Aorta (tissue), 5 donors: ENCODE measurements at places on chromosomes 2 and 18. TPM values are rescaled to one million over a fixed set of nuclear protein-coding genes. Genes with fewer than 3 reads are reported as not detected.

Gene UNC80
- not detected for total RNA-seq

Gene RTP5
- not detected for total RNA-seq

Gene SDC1
- 0.66 TPM for total RNA-seq

Gene KCNF1
- not detected for total RNA-seq

Gene ANKRD30B
- total RNA-seq: not detected

Gene ATOH8
- 56.7 TPM for total RNA-seq

Gene CCDC74B
- total RNA-seq: 1.3 TPM

Gene UGT1A8
- not detected for total RNA-seq

GRCh38 chr2:237510502-237511217, 23.6 kb downstream of the MLPH start:
- H3K27ac ChIP-seq: no peak overlapping the region
- H3K4me3 ChIP-seq: no peak overlapping the region
- DNase-seq: no peak
- H3K36me3 ChIP-seq: no peaks in the 10 kb centered on the region
- H3K4me1 ChIP-seq: no peaks in the 10 kb centered on the region
- no peaks in the 10 kb centered on the region for H3K27me3 ChIP-seq

GRCh38 chr2:16275131-16275530, 334.8 kb downstream of the MYCN start:
- H3K4me3 ChIP-seq: no peak overlapping the region
- no peaks in the 10 kb centered on the region for H3K36me3 ChIP-seq
- H3K27ac ChIP-seq: no peak overlapping the region
- no peaks in the 10 kb centered on the region for H3K4me1 ChIP-seq
- H3K27me3 ChIP-seq: no peaks in the 10 kb centered on the region
- DNase-seq: no peak

GRCh38 chr2:120470041-120470965, 124.4 kb downstream of the INHBB start:
- no peak overlapping the region for H3K4me3 ChIP-seq
- no peaks in the 10 kb centered on the region for H3K27me3 ChIP-seq
- H3K36me3 ChIP-seq: no peaks in the 10 kb centered on the region
- H3K4me1 ChIP-seq: peaks cover 5% of the 10 kb centered on the region
- H3K27ac ChIP-seq: peak overlapping the region; percentile 49

DNA sequence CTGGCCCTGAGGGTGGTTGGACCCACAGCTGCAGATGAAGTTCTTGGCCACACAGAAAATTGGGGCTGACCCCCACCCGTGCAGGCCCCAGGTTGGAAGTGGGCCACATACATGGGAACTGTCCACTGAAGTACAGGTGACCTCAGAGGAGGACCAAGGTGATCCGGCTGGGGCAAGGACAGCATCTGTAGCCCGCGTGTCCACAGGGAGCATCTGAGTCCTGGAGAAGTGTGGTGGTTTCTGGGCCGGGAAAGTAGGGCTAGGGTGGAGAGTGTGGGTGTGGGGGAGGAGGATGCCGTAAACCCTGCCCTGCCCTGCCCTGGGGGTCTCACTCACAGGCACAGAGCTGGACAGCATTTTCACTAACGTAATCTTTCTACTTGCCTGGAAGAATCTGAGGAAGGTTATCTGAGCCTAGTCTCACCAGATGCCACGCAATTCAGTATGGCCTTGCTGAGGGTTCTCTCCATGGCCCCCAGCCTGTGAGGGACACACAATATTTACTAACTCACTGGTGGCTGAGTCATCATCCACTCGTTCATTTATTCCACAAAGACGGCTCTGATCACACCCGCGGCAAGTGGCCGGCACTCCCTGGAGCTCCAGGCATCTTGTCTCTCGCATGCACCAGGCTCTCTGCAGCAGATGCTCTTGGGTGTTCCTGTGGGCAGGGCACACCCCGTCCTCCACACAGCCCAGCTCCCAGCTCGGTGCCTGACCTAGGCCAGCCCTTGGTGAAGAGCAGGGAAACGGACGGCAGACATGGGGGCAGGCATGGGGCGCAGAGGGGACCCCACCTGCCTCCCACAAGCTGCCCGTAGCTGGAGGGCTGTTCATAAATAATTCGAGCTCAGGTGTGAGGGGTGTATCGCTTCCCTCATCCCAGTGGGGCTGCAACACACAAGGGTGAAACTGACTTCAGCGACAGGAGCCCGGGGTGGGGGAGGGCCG, 51.2 kb downstream of the INHBB start:
- H3K4me3 ChIP-seq: no peak overlapping the region
- H3K4me1 ChIP-seq: no peaks in the 10 kb centered on the region
- H3K27me3 ChIP-seq: no peaks in the 10 kb centered on the region
- no peak overlapping the region for H3K27ac ChIP-seq
- H3K36me3 ChIP-seq: no peaks in the 10 kb centered on the region

DNA sequence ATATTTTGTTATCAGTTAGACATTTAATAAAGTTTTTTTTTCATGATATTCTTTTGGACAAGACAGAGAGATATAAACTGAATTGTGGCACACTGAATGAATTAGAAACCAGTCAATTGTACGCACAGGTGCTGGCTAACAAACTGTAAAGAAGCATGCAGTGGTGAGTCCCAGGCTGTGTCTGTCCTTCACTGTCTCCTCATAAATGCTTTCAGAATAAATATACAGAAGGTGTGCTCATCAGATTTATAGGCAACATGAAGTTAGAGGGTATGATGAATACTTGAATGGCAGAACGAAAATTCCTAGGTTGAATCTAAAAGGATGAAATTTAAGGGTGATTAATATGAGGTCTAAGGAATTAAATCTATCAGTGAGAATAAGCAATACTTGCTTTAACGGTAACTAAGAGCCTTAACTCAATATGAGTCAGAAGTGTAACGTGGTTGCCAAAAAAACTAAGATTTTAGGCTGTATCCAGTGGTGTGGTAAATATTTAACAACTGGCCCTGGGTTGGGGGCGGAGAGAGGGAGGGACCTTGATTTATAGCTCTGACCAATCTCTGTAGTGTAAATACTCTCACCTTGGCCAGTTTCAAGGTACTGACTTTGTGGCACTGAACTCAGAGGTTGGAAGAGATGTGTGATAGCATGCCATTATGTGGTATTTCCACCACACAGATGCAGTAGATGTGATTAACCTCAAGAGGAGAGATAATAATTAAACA, 41.9 kb upstream of the AAK1 start:
- H3K27ac ChIP-seq: no peak overlapping the region
- no peaks in the 10 kb centered on the region for H3K27me3 ChIP-seq
- H3K4me3 ChIP-seq: no peak overlapping the region
- no peak for DNase-seq
- no peaks in the 10 kb centered on the region for H3K36me3 ChIP-seq

GRCh38 chr2:1886405-1886992, 142.2 kb upstream of the PXDN start:
- H3K27ac ChIP-seq: no peak overlapping the region
- H3K36me3 ChIP-seq: no peaks in the 10 kb centered on the region
- H3K4me3 ChIP-seq: no peak overlapping the region
- H3K4me1 ChIP-seq: no peaks in the 10 kb centered on the region

DNA sequence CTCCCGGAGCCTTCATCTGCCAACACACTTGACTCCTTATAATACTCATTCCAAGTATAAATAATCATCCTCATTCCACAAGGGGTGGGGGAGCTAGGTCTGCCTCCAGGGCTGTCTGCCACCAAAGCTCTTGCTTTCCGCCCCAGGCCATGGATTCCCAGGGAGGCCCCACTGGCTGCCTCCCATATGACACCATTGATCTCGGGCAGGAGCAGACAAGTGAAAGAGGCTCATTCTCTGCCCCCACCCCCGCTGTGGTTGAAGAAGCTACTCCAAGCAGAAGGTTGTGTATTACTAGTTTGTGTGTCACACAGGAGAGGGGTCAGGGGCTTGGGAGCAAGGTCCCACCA, 99.5 kb downstream of the MRO start:
- no peak for DNase-seq
- H3K36me3 ChIP-seq: no peaks in the 10 kb centered on the region
- no peaks in the 10 kb centered on the region for H3K27me3 ChIP-seq
- H3K4me3 ChIP-seq: no peak overlapping the region
- H3K4me1 ChIP-seq: no peaks in the 10 kb centered on the region
- no peak overlapping the region for H3K27ac ChIP-seq
